ENCODE measurements at places on chromosomes 13 and 19.

GRCh38 chr13:35857769-35858168, 273.4 kb downstream of the DCLK1 start:
- DNase-seq: no peak

- no peak for DNase-seq
These were observed 2.7 kb downstream of the RFX1 start for GRCh38 chr19:14003251-14004055.

- DNase-seq: no peak
These were observed 333.4 kb downstream of the ITGBL1 start for GRCh38 chr13:101785858-101786257.

DNA sequence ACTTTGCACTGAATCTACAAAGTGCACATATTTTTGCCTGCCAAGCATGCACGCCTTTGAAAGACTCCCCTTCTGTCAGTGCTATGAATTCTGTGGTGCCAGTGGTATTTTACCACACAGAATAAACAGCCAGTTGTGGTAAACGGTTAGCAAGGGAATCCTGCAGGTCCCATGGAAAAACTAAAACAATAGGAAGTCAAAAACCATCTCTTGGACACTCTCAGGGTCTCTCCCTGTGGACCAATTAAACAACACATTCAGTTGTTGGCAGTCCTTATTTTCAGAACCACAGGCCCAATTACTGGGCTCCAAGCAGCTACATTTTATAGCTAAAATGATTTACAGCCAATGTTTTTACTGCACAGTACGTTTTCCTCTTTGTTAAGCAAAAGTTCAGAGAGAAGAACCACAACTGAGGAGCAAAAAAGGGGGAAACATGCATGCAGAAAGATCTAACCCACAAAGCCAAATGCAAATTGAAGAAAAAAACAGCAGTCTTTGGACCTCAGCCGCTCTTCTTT, 116.9 kb downstream of the KCTD12 start:
- DNase-seq: no peak

- peak; percentile 99 for DNase-seq
These were observed 7.0 kb upstream of the CBLC start for GRCh38 chr19:44770550-44771257.
